ENCODE measurements at places on chromosomes 7 and 10.

DNA sequence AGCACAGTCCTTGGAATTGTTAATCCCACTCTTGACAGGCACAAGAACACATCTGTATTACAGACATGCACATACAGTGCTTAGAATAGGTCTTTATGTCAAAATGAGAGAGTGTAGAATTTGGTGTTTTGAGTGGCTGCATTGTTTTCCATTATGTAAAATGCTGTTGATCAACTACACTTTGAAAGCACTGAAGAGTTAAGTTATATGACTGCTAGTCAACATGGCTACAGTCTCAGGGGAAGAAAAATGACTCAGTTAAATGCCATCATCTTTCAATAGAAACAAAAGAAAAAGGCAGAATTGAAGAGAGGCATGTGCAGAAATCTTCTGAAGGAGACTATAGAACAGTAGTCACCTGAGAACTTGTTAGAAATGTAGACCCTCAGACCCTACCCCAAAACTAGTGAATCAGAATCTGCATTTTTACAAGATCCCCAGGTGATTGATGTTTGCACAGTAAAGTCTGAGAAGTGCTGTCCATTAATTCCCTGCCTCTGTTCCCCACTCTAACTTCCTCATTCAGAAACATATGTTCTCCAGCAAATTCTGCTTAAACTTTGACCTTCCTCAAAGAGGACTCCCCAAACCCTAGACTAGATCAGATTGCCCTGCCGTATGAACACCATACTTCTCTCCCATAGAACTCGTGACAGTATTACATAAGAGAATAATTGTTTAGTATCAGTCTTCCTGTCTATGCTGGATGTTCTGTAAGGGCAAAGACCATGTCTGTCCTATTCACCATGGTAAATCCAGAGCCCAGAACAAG is 16.0 kb downstream of the SND1 start:
- DNase-seq: no peak

DNA sequence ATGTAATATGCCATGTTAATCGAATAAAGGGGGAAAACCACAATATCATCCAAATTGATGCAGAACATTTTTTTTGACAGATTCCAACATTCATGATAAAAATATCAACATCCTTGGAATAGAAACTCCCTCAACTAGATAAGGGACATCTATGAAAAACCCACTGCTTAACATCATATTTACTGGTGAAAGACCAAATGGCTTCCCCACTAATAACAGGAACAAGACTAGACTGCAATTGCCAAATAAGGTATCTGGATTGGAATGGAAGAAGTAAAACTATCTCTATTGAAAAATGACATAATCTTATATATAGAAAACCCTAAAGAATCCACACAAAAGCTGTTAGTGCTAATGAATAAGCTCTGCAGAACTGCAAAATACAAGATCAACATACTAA is 27.8 kb downstream of the SMURF1 start:
- no peak for DNase-seq

GRCh38 chr7:115019882-115020605 is 98.2 kb downstream of the MDFIC start:
- no peak for DNase-seq

DNA sequence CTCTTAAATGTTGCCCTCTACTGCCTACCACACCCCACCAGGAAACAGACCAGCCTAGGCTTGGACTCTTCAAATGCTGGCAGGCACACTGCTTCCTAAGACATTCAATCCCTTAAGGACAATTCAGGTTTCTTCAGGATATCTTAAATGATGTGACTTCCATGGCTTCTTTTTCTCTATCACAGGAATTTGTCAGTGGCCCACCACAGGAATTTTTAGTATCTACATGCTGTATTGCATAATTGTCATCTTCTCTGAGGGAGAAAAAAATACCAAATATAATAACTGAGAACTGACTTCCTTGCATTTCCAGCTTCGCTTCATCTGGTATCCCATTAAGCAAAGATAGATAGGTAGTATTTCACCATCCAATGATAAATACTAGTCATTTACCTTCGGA is 129.3 kb downstream of the WNT2 start:
- DNase-seq: no peak

DNA sequence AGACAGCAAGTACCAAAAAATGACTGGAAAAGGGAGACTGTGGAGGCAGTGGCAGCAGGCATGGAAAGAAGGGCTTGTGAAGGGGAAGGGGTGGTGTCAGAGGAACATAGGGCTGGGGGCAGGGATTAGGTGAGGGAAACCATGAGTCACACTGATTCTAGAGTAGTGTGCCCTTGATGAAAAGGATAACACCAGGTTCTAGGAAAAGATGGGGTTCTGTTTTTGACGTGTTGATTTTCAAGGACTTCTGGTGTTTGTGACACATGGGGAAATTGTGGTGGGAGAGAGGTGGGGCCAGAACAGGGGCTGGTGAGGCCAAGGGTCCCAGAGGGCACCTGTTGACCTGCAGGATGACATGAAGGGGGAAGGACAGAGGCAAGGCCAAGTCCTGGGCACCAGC is 57.1 kb downstream of the FIGNL1 start:
- no peak for DNase-seq

DNA sequence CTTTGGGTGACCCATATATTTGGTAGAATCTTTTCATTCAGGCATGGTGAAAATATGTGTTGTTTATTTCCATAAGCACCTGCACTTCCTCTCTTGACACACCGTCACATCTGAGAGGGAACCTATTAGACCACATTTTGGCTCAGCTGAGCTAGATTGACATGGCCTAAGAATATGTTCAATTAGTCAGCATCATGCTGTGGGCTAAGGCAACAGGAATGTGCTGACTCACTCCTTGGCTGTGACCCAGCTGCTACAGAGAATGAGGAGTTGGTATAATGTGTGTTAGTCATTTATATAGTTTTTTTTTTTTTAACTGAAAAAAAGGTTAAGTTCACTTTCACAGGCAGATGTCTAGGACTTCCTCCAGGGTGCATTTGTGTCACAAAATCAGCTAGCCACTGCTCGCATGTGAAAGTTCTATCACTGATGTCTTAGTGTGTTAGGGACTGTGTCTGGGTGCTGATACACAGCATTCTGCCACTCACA is 180.6 kb downstream of the SEMA3E start:
- no peak for DNase-seq

DNA sequence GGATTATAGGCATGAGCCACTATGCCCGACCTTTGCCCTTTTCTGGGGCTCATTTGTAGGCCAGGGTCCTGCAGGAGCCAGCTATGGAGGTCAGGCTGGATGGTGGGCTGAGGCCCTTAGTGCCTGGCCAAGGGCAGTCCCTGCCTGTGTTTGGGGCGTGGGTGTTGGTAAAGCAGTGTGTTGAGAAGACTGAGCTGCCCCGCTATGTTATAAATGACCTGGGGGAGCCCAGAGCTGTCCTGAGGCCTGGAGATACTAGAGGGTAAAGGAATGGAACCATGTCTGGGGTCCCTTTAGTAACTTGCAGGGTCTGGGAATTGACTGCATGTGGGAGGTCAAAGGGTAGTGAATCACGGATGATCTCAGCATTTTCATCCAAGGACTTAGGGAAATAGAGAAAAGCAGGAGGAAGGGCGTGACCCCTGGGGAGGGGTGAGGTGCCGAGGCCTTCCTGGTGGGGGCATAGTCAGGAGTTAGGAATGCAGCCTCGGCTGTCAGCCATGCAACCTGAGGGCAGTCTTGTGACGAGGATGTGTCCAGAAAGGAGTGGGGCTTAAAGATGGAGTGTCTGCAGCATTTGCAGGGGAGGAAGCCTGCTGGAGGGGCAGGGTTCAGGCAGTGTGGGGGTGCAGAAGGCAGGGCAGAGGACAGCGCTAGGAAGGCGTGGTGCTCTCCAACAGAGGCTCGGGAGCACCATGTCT is 31.5 kb downstream of the TMEM248 start:
- no peak for DNase-seq

- no peak for DNase-seq
Observed at GRCh38 chr7:18426564-18427226, 68.9 kb upstream of the HDAC9 start.

GRCh38 chr7:262251-262572 is 27.8 kb upstream of the FOXL3 start:
- DNase-seq: no peak

DNA sequence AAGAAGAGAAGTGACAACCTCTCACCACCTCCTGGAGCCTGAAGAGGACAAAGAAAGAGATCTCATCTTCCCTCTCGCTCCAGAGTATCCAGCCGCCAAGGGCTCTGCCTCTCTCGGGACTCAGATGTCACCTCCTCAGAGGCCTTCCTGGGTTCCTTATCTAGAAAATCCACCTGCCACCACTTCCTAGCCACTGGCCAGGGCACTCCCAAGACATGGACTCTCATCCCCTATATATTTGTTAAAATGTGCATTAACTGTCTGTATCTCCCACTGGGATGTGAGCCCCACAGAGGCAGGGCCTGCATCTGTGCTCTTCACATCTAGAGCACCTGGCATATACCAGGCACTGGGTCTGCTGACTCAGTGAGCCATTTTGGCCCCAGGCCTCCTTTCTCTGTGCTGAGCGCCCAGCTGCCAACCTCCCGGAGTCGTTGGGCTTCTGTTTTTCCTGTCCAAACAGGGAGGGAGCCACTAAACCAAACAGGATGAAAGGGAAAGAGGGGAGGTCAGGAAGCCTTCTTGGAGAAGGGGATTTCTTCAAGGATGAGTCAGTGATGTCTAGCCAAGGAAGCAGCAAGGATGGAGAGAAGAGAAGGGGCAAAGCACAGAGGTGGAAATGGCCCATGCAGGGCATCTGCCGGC is 58.9 kb downstream of the KCNMA1 start:
- no peak for DNase-seq

- no peak for DNase-seq
Observed at GRCh38 chr7:21946222-21946709, 567 bp upstream of the CDCA7L start.

DNA sequence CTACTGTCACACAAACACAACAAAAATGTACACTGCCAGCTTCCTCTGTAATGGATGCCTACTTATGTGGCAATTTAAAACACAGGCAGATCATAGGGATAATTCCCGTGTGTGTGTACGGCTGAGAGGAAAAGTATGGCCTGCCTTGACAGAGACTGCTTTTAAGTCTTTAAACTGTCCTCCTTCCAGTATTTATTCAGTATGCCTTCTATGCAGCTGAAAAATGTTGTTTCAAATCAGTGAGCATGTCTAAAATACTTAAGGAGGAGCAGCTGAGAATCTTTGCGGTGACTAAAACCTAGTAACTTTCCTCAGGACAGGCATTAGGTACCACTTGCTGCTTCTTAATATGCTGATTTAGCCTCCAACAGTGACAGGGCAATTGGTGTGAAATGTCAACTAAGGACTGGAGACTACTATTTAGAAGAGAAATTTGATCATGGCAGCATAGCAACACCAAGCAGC is 126.3 kb downstream of the CACNA2D1 start:
- no peak for DNase-seq

Data from immature natural killer cell (primary cell).